ENCODE measurements at places on chromosomes 7 and 10.

DNA sequence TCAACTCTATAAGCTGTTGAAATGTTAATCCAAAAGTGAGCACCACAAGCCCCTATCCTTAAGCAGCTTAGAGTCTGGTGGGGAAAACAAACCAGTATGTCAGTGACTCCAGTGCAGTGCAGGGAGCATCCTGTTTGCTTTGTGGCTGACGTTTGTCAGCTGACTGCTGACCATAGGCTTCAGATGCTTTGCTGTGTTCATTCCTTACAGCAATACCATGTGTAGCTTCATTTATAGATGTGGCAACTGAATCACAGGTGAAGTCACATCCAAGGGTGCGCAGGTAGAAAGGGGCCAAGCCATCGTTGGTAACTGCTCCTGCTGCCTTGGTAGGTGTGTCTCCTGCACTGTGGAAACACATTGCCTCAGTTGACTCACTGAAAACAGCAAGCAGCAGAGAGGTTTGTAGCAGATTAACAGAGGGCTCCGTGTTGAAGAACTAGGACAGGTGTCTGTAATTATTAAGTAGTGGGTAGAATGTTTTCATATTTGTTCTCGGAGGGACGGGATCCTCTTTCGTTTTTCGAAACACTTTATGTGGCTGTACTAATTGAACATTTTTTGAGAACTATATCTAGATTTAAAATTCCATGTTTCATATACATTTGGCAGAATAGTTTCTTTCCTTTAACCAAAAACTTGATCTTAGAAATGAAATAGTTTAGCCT, 2.0 kb downstream of the INSIG1 start:
- DNase-seq = no peak

- DNase-seq = no peak
Observed at GRCh38 chr10:91467114-91467513, 57.0 kb downstream of the HECTD2 start.

DNA sequence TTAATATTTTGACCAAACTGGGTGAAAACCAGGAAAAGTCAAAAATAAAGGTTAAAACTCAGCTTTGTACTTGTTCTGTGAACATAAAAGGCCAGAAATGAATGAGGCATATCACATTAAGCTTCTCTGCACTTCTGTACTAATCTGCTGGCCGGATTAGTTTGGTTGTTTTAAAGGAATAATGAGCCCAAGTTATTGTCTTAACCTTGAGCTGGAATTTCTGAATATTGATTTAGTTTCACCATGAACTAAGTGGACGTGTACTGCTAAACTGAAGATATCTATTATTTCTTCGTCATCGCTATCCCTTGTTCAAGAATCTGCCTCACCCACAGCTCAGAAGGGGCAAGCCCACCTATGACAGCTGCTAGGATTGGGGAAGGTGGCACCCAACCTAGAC, 101.1 kb upstream of the FRMD4A start:
- no peak for DNase-seq

DNA sequence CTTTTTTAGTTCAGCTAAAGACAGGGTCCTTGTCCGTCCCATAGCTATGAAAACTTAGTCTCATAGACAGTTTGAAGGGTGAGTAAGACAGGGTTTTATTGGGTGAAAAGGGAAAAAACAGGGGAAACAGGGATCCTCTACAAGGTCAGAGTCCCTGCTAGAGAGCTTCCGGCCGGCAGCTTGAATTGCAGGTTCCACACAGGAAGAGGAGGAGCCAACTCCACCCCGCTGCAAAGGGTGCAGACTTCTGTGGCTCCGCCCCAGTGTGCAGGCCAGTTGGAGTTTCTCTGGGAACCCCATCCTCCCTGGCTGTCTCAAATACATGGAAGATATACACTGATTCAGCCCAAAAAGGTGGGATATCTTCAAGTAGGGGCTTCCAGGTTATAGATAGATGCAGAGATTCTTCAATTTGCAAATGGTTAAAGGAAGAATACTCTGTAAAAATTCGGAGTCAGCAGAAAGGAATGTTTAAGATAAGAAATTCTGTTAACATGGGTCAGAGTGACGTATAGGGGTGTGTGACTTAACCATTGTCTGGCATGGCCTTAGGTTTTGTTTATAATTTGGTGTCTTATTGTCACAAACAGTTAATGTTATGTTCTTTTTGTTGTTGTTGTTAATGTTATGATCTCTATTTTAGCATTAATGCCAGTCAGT, 34.6 kb upstream of the HECW1 start:
- DNase-seq = no peak

DNA sequence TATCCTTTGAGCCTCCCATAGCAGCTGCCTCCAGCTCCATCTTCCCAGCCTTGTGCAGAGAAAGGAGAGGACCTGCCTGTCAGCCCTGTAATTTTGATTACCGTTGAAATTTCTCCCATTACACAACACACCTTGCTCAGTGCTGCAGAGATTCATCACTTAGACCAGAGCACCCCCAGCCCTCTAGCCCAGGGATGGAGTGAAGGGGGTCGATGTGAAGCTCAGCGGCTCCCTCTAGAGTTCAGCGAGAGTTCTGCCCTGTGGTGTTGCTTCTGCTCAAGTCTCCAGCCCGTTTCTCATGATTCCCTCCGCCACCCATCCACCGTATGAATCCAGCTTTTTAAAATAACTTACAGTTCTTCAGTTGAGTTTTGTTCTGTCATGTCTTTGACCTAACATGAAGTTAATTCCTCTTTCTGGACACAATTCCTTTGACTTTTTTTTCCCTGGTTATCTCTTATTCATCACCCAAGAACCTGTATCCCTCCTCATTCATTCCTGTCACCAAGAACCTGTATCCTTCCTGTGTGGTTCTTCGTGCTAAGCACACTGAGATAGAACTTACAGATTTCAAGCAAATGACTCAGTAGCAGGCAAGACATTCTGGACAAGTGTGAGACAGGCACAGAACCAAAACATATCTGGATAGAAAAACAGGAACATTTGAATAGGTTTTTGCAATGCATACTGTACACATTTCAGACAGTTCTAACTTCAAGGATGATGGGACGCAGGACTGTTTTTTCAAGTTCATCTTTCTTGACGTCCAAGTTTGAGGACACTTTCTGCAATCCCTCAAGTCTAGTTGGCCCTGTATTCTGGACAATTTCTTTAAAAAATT, 35.0 kb upstream of the ZNF32 start:
- no peak for DNase-seq

- no peak for DNase-seq
Observed at GRCh38 chr7:1100386-1100785, 12.5 kb downstream of the GPER1 start.

- no peak for DNase-seq
Observed at GRCh38 chr7:42672339-42672999, 239.4 kb downstream of the C7orf25 start.

Data from nucleus accumbens (tissue), 56 donors.